ENCODE measurements at places on chromosomes 4 and X.

- DNase-seq = no peak
Measured at GRCh38 chr4:84218031-84218430, 281.1 kb downstream of the NKX6-1 start.

GRCh38 chrX:46873746-46874145, 36.9 kb downstream of the RP2 start:
- no peak for DNase-seq

GRCh38 chrX:103531002-103531401, 11.7 kb upstream of the RAB40A start:
- no peak for DNase-seq

- DNase-seq = no peak
Measured at GRCh38 chrX:123436512-123437136, 252.5 kb downstream of the GRIA3 start.

DNA sequence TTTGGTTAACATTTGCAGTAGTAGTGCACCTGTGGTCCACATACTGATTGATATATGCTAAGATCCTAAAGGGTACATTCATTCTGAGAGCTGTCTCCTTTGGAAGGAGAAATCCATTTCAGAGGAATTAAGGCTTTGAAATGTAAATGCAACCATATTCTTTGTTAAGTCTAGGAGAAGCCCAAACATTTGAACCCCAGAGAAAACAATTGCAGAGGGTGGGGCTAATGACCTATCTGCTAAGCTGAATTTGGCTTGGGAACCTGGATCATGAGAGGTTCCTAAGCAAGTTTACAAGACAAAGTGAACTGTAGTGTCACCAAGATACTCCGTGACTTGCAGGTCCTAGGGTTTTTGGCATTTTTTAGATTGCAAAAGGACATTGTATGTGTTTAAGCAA, 41.2 kb downstream of the LAS1L start:
- no peak for DNase-seq

- no peak for DNase-seq
Measured at GRCh38 chr4:749698-750666, 44.4 kb downstream of the PCGF3 start.

- DNase-seq = no peak
Measured at GRCh38 chr4:24965627-24966026, 52.8 kb upstream of the CCDC149 start.

- peak; percentile 70 for DNase-seq
Measured at GRCh38 chr4:3074846-3075651, 568 bp downstream of the HTT start.

DNA sequence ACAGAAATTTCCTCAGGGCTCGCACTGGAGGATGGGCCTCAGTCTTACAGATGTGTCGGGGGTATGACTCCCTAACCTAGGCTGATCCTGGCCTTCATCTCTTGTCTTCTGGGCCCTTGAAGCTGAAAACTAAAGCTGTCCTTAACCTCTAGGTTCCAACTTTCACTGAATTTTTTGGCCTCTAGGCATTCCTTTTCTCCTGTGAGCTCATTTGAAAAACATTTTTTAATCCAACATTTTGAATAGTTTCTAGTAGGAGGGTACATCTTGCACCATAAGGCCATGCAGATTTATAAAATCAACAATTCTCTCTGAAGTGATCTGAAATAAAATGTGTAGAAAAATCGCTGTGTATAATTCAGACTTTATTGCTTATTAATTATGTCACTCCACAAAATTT, 19.7 kb downstream of the RWDD4 start:
- DNase-seq = no peak

- DNase-seq = no peak
Measured at GRCh38 chrX:111881715-111882114, 5.7 kb downstream of the TRPC5OS start.

Data from SJSA1 (cell line).